Vagina (tissue), 2 donors: ENCODE measurements at places on chromosomes 5 and 9.

DNA sequence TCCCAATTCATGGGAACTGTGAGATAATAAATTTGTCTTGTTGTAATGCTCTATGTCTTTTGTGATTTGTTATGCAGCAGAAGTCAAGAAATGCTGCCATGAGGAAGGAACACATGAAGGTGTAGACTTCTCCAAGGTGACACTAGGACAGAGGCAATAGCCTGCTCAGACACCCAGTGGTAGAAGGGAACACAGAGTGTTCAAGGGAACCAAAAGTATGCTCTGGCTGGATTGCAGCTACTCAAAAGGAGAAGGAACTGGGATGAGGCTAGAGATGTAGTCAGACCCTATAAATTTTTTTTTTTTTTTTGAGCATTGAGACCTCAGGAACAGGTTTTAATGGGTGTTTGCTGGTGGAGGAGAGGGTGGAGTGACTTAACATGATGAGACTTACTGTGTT, 232.5 kb downstream of the PARP8 start:
- no peak overlapping the region for H3K27ac ChIP-seq
- no peak overlapping the region for H3K4me3 ChIP-seq
- no peaks in the 10 kb centered on the region for H3K36me3 ChIP-seq
- no peak for DNase-seq
- no peaks in the 10 kb centered on the region for H3K27me3 ChIP-seq
- H3K4me1 ChIP-seq: no peaks in the 10 kb centered on the region

DNA sequence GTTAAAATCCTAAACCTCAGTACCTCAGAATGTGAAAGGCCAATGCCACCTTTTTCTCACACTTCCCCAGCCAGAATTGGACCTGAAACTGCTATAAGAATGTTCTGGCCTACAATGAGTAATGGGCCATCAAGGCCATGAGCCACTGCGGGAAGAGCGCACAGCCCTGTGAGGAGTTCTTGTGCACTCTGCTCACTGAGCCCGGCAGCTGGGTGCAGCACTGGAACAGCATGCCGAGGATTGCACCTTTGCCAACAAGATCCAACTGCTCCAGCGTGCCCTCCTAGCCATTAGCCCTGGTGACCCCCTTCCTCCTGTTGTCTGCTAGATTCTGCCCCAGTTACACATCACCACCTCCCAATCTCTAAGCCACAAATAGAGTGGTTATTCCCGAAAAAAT, 758.1 kb downstream of the PRELID2 start:
- no peaks in the 10 kb centered on the region for H3K36me3 ChIP-seq
- no peak for DNase-seq
- no peak overlapping the region for H3K4me3 ChIP-seq
- no peak overlapping the region for H3K27ac ChIP-seq
- H3K4me1 ChIP-seq: no peaks in the 10 kb centered on the region
- H3K27me3 ChIP-seq: no peaks in the 10 kb centered on the region

- H3K4me1 ChIP-seq: no peaks in the 10 kb centered on the region
- H3K27me3 ChIP-seq: no peaks in the 10 kb centered on the region
- H3K4me3 ChIP-seq: no peak overlapping the region
- H3K36me3 ChIP-seq: no peaks in the 10 kb centered on the region
Measured at GRCh38 chr5:140024928-140025327, 18.2 kb downstream of the NRG2 start.

- H3K27me3 ChIP-seq: no peaks in the 10 kb centered on the region
- H3K4me1 ChIP-seq: peaks cover 34% of the 10 kb centered on the region
- H3K36me3 ChIP-seq: no peaks in the 10 kb centered on the region
- no peak overlapping the region for H3K27ac ChIP-seq
- DNase-seq: no peak
Measured at GRCh38 chr9:36211510-36211909, 20.8 kb downstream of the CLTA start.

DNA sequence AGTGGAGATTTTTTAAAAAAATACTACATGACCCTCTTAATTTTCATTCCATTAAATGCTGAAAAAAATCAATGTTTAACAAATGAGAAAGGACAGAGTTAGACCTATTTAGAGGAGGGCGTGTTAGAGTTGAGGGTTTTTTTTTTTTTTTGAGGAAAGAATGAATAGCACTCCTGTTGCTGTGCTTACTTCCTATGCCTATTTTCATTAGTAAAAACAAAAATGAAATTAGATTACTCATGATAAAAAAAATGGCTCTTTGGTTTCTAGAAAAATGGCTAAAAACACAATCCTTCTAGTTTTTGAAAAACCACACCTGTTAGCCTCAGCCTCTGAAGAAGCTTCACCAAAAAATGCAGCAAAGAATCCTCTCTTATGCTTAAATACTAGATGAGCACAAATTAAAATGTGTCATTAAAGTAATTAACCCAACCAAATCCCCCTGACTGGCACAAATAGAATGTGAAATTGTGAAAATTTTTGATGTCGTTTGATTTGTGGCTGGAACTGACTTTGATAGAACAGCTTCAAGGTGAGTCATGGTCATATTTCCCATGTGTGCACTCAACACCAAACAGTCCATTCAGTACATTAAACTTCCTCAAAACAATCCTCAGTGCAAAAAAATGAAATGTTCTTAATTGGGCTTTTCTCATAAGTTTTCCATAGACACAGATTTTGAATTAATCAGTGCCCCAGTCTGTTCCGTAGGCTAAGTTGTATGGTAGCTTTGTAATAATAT, 98.0 kb downstream of the MACIR start:
- no peaks in the 10 kb centered on the region for H3K36me3 ChIP-seq
- no peaks in the 10 kb centered on the region for H3K27me3 ChIP-seq
- H3K27ac ChIP-seq: no peak overlapping the region
- no peak overlapping the region for H3K4me3 ChIP-seq
- no peaks in the 10 kb centered on the region for H3K4me1 ChIP-seq
- DNase-seq: no peak

- H3K27me3 ChIP-seq: no peaks in the 10 kb centered on the region
- no peak for DNase-seq
- no peaks in the 10 kb centered on the region for H3K36me3 ChIP-seq
- peaks cover 36% of the 10 kb centered on the region for H3K4me1 ChIP-seq
Measured at GRCh38 chr9:130789747-130790672, 45.0 kb upstream of the ABL1 start.
